ENCODE measurements at places on chromosomes 3 and 15.

DNA sequence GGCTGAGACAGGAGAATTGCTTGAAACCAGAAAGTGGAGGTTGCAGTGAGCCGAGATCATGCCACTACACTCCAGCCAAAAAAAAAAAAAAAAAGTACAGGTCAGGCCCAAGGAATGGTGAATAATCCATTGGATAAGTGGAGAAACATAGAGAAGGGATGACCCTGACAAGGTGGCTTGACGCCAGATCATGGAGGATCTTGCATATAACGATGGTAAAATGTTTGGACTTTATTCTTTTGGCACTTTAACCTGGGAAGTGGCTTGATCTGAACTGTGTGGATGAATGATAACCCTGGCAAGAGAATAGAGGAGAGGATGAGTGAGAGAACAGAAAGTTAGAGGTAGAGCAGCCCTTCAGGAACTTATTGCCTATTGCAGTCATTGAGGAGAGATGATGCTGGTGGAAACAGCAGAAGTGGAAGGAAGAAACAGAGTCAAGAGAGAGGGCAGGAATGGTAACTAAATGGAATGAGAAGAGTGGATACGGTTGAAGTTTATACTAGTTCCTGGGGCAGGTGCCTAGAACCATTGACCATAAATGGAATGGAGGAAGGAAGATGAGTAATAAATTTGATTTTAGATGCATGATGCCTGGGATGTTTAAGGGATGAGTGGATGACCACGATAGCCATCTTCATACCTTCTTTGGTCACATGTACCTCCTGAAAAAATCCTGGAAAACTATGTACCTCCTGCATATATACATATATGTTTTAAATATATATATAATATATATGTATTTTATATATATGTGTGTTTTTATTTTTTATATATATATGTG is 57.8 kb downstream of the BLM start:
- peak; percentile 79 for DNase-seq

DNA sequence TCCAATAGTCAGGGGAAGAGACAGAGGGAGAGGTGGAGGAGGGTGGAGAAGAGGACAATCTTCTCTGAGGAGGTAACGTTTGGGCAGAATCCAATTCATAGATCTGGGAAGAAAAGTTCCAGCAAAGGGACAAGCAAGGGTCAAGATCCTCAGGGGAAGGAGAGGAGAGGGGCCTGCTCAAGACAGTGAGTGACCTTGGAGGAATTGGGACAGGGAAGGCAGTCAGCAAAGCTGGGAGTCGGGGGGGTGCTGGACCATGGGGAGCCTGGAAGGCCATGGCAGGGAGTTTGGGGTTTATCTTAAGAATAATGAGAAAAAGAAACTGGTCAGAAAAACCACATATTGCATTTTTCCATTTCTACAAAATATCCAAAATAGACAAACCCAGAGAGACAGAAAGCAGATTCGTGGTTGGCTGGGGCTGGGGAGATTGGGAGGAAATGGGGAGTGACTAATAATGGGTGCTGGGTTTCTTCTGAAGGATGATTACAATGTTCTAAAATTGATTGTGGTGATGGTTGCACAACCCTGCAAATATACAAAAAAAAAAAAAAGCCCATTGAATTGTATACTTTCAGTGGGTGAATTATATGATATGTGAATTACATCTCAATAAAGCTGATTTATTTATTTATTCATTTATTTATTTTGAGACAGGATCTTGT is 19.6 kb upstream of the SRP14 start:
- peak; percentile 67 for DNase-seq

GRCh38 chr15:79539401-79539800 is 107.3 kb downstream of the MINAR1 start:
- DNase-seq, result no peak

DNA sequence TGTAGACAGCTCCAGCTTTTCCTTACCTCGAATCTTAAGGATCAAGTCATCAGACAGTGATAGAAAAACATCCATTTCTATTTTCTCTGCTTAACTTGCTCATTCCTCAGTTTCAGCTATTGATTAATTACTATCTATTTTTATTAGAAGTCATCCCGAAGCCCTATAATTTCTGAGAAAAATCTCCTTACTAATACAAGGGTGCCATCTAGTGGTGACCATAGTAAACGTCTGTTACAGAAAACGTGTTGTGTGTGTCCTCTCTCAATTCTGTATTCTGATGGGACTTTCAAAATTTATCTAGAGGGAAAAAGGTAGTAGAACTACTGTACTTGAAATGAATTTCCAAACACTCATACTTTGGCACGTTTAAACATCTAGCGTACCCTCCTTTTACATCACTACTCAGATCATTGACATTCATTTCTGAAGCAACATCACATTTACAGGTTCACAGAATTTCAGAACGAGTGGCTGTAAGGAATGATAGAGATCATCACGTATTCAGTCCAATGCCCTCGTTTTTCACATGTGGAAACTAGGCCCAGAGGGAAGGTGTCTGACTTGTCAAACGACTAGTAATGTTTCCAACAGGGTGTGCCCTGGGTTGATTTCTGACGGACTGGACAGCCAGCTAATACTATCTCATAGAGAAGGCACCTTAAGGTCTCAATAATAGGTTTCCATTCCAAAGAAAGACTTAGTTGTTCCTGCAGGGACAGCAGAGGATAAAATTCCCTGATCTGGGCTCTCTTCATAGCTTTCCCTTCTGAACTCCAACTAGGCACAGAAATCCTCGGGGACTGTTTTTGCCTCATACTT is 25.6 kb downstream of the HACD2 start:
- peak; percentile 73 for DNase-seq

DNA sequence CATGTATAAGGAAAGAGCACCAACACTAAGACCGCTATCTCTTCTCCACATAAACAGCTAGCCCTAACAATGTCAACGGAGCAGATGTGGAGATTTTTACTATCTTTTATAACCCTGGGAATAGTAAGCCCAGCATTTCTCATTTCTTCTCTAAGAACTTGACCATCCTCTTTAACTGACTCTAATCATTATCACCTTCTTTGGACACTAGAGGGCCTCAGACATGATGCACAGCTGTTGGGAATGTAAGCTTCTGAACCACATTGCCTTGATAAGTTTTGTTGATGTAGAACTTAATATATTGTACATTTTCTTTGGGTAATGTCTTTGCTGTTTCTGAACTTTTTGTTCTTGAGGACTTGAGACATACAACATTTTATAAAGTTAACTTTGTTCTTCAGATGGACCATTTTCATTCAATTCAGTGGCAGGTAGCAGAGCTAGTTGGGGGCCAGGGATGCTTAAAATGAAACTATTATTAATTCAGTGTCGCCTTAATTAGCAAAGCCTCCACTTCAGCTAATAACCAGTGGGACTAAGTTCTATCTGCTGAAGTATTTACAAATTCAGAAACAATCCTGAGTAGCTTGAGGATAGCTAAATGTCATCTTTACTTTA is 9.6 kb upstream of the TAGLN3 start:
- DNase-seq, result peak; percentile 81

GRCh38 chr3:185489462-185489861 is 9.4 kb downstream of the TMEM41A start:
- no peak for DNase-seq

DNA sequence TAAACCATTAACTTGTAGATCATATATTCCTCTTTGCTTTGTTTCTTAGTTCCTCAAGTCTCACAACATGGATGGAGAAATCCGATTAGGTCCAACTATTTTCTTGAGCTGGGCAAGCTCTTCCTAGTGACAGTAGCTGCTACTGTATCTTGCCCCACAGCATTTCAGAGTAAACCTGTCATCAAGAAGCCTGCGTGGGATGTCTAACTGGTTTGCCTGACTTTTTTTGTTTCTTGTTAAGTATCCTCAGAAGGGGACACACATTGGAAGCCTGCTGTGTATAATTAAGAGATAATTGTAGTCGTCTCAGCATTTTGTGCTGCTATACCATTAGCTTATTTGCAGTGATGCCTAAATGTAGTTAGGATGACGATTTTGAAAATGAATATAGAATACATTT is 29.3 kb upstream of the STT3B start:
- no peak for DNase-seq

DNA sequence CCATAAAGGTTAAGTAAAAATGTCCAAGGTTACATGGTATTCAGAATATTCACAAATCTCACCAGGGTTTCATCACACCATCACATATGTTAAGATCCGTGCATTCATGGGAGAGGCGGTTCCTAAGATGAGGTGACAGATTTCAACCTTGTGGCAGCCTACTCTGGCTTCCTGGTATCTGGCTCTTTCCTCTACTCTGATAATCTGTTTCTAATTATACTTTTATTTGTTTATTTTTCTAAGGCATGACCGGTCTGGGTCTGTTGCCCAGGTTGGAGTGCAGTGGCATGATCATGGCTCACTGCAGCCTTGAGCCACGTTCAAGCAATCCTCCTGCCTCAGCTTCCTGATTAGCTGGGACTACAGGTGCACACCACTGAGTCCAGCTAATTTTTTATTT is 34.4 kb downstream of the RAF1 start:
- DNase-seq, result peak; percentile 20

GRCh38 chr15:74369084-74369745 is 1.8 kb upstream of the CYP11A1 start:
- DNase-seq, result peak; percentile 51

DNA sequence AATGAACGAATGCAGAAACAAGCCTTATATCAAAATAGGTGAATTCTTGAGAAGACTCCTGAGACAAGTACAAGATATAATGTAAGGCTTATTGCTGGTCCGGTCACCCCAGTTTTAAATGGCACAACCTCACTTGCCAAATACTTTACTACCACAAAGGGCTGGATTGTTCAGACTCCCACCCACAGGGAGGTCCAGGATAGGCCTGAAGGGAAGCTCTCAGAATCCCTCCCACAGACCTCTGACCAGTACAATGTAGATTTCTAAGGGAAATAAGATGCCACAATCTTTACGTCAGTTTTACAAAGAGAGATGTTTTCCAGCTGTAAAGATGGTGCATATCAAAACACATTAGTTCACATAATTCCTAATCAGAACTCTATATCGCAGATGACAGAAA is 577.7 kb upstream of the ADAMTS9 start:
- no peak for DNase-seq
